T follicular helper cell (primary cell): ENCODE measurements at places on chromosomes 2 and 18.
A peak's percentile ranks its signal among the peaks of the same experiment; 100 is the strongest.

GRCh38 chr18:3088449-3088848 is 75.5 kb upstream of the LPIN2 start:
- DNase-seq, result no peak

DNA sequence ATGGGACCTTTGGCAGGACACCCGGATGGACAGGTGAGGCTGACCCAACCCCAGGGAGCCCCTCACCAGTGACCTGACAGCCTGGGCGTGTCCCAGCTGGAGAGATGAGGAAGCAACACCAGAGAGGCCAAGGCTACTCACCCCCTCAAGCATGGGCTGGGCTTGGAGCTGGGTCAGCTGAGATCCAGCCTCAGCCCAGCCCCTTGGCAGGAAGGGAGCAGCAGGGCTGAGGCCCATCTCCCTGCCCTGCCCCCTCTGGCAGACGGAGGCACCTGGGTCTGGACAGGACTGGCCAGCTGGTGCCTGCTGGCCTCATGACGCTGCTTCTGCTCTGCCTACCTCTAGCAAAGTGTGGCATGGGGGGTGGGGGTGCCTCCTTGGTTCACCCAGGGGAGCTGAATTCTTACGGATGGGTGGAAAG is 37.8 kb downstream of the HS6ST1 start:
- DNase-seq, result no peak

GRCh38 chr2:95761556-95761955 is 169.8 kb downstream of the TRIM43 start:
- no peak for DNase-seq

DNA sequence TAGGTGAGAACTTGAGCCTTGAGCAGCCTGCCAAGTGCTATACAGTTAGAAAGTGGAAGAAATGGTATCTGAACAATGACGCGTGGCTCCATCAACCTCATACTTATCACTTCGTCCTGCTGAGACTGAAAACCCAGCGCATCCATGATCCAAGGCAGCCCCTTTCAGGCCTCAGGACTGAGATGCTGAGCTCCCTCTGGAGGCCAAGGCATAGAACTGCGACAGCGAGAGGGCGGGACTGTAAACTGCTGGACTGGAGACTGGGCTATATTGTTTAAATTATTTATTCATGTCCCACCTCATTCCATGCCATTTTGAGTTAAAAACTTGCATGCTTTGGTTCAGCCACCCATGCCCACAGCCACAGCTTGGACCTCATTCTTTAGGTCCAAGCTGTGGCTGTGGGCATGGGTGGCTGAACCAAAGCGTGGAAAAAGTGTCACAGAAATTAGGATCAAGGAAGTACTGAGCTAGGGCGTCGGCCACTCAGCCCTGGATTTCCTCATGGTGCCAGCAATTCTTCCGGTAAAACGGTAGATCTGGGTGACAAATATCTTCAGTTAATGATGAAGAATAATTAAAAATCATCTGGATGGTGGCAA is 195.5 kb downstream of the L3MBTL4 start:
- DNase-seq, result no peak

GRCh38 chr18:12911025-12911928 is 27.2 kb upstream of the PTPN2 start:
- peak; percentile 22 for DNase-seq

- DNase-seq, result no peak
Observed at GRCh38 chr18:48581941-48582340, 43.1 kb downstream of the CTIF start.

- DNase-seq, result no peak
Observed at GRCh38 chr18:22018366-22018765, 151.0 kb upstream of the GATA6 start.

- DNase-seq, result no peak
Observed at GRCh38 chr2:236143811-236144210, 24.4 kb downstream of the GBX2 start.

DNA sequence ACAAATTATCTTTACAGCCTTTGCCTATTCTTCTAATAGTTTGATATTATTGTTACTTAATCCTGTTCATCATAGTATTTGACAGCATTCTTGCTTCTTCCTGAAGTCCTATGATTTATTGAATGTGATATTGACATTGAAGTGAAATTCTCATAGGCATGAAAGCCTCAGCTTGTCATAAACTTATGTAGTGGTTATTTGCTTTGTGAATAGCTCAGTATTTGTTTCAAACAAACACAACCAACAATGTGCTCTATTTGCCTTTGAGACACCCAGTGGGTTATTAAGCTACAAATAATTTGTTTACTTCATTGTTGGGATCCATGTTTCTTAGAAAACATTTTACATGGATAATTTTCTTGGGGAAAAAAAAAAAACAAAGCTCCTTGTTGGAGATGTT is 57.2 kb downstream of the TTC39C start:
- DNase-seq, result no peak

DNA sequence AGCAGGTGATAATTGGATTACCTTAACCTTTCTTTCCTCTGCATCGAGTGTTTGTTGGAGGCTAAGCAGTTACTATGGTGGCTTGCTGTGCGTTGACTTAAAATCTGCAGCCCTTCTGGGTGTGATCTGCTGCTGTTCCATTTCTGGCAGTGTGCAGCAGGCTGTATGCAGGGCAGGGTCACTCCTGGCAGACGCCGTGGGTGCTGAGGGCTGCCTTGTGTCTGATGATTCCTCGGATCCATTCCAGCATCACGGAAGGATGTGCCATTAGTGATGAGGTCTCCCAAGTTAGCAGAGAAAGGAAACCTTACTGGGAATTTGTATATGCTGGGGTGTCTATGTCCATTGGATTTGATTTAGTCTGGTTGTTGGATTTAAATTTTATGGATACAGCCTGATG is 310.8 kb downstream of the AGAP1 start:
- no peak for DNase-seq

DNA sequence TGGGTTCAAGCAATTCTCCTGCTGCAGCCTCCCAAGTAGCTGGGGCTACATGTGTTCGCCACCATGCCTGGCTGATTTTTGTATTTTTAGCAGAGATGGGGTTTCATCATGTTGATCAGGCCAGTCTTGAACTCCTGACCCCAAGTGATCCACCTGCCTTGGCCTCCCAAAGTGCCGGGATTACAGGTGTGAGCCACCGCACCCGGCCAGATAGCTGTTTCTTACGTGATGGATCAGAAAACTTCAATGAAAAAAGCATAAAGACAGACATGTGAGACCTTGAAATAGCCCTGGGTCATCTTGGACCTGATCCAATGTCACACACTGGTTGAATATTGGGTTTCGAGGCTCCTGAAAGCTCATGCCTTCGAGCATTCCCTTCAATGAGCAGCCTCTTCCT is 66.7 kb upstream of the RTN4 start:
- DNase-seq, result no peak

GRCh38 chr2:118089139-118089800 is 999 bp downstream of the INSIG2 start:
- DNase-seq, result no peak

DNA sequence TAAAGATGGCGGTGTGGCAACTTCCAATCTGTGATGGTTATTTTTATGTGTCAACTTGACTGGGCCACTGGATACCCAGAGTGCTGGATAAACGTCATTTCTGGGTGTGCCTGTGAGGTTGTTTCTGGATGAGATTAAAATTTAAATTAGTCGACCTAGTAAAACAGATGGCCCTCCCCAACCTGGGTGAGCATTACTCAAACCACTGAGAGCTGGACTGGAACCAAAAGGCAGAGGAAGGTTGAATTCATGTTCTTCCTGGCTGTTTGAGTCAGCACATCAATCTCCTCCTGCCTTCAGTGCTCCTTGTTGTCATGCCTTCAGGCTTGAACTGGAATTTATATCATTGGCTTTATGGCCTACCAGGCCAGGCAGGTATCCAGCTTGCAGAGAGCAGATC is 190.8 kb upstream of the RGPD4 start:
- DNase-seq, result no peak

DNA sequence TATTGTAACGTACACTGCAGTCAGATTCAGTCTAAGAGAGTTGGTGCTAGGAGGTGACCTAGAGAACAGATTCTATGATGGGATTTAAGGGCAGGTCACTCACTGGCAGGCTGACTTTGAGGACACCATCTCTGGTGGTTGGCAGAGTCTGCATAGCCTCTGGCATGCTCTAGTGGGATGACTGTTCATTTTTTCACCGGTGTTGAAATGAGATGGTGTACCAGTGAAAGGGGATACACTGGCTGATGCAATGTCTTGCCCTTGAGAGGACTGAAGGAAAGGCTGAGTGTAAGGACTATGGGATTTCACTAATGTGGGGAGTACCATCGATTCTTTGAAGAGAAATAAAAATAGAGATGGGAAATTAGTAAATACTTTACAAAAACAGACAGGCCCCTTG is 186.9 kb upstream of the PIEZO2 start:
- DNase-seq, result no peak

DNA sequence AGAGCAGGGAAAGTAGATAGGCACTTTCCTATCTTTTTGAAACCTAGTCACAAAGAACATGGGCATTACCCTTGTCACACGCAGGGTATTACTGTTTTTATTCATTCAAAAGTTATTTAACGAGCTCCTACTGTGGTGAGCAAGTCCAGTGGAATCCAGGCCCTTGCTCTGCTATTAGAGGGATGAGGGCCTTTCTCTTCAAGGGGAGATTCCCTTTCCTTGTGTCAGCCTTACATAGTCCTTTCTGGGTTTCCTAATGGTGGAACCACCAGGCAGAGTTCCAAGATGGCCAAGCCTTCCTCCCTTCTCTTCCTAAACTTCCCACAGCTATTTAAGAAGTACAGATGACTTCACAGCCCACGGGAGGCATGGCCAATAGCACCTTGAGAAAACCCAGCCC is 64.6 kb downstream of the SPTBN1 start:
- DNase-seq, result no peak

DNA sequence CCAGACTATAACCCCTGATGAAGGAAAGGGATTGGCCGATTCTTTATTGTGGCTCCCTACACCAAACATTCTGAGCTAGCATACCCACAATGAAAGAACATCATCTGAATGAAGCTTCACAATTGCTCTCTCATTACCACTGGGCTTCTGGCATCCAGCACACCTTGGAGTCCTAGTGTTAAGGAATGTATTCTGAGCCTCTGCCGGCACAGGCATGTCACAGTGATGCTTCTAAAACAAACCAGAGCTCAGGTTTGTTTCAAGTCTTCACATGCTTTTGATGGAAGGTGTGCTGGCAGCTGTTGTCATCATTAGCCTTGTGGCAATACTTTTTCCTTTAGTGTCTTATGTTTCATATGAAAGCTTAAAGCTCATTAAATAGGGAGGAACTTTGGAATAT is 76.3 kb upstream of the RBBP8 start:
- no peak for DNase-seq

DNA sequence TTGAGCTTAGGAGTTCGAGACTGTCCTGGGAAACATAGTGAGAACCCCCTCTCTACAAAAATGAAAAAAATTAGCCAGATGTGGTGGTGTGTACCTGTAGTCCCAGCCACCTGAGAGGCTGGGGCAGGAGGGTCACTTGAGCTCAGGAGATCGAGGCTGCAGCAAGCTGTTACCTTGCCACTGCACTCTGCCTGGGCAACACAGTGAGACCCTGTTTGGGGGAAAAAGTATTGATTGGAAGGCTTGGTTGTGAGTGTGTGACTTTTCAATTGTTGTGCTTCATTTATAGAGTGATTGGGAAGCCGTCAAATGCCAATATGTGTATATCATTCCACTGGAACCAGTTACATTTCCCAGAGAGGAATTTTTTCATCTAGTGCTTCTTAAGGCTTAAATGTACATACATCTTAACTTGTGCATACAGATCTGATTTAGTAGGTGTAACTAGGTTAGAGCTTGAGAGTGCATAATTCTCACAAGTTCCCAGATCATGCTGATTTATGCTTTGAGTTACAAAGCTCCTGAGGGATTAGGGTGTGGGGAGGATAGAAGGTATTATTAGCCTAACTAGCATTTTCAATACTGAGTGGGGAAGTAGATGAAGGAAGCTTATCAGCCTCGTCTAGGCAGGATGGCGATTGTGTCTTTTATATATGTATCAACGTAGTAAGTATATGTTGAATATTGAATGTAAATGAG is 15.3 kb downstream of the WDR43 start:
- no peak for DNase-seq

DNA sequence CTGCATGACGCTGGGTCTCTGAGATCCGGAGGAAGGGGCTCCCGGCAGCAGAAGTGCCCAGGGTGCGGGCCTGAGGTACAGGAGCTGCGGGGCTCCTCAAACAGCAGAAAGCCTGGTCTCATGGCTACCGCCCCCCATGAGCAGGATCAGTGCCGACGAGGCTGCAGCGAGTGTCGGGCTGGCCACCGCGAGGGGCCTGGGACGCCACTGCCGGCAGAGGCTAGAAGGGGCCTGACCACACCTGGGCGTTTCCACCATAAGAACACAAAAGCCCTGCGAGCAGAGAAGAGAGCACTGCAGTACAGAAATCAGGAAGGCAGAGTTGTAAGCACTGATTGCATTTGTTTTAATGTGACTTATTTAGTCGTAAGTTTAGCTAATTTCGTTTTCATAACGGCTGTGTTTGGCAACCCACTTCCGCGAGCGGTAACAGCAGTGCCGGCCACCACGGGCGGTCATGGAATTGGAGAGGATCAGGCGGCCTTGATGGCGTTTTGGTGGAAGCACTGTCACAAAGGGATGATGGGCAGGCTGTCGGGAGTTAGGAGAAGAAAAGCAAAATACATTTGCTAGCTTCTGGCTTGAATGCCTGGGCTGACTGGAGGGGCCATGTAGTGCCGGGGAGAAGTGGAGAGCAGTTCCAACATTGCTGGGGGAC is 117.4 kb downstream of the HDAC4 start:
- no peak for DNase-seq

DNA sequence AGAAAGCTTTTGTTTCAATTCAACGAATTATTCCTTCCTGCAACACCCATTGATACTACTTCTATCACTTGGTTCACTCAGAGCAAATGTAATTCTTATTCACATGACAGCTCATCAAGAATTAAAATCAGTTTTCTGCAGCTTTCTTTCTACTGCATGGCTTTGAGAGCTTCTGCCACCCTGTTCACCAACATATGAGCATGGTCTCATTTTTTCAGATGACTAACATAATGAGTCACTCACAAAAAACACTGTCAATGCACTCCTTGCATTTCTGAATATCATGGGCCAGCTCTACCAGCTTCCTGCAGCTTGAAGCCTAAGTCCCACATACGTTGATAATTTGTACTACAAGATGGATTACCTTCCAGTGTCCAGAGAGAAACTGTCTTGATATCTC is 342.9 kb downstream of the LRATD1 start:
- DNase-seq, result no peak

GRCh38 chr2:181738074-181738473 is 57.8 kb upstream of the NEUROD1 start:
- DNase-seq, result no peak
